ENCODE measurements at places on chromosomes 2 and 18.
A peak's percentile ranks its signal among the peaks of the same experiment; 100 is the strongest.

DNA sequence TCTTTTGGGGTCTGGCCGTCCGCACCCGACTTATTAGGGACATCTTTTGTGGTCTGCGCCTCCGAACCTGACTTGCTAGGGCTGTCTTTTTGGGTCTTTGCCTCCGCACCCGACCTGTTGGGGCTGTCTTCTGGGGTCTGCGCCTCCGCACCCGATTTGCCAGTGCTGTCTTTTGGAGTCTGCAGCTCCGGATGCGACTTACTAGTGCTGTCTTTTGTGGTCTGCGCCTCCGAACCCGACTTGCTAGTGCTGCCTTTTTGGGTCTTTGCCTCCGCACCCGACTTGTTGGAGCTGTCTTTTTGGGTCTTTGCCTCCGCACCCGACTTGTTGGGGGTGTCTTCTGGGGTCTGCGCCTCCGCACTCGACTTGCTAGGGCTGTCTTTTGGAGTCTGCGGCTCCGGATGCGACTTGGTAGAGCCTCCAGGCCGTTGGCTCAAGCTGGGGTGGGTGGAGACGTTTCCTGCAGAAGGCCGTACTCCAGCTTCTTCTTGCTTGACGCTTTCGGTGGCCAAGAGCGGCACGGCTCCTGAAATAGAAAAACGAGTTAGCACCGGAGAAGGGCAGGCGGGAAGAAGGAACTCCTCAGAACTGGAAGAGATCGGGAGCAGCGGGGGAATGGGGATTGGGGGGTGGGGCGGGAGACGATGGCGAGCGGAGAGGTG lies 498 bp downstream of the TGOLN2 start:
- DNase-seq, result peak; percentile 17

- no peak for DNase-seq
Measured at GRCh38 chr2:72572501-72572900, 253.3 kb downstream of the EXOC6B start.

GRCh38 chr2:152718909-152719645 lies 657 bp downstream of the ARL6IP6 start:
- DNase-seq, result no peak

GRCh38 chr2:164756773-164757172 lies 84.8 kb downstream of the COBLL1 start:
- DNase-seq, result no peak

- no peak for DNase-seq
Measured at GRCh38 chr2:117686699-117687098, 127.8 kb upstream of the DDX18 start.

DNA sequence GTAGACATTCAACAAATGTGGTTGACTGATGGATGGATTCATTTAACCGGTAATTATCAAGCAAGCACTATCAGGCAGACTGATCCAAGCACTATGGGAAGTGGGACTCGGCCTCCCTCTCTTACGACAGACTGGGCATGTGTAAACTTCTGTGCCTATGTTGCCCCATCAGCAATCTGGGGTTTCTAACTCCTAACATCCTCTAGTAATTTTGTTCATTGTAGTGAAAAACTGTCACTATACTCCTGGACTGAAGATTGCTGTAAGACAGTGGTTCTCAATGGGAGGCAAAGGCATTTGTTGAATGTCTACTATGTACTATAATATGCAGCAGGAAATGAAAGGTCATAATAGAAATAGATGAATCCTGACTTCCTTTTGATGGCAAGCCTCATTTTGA lies 51.2 kb upstream of the CREB1 start:
- no peak for DNase-seq

DNA sequence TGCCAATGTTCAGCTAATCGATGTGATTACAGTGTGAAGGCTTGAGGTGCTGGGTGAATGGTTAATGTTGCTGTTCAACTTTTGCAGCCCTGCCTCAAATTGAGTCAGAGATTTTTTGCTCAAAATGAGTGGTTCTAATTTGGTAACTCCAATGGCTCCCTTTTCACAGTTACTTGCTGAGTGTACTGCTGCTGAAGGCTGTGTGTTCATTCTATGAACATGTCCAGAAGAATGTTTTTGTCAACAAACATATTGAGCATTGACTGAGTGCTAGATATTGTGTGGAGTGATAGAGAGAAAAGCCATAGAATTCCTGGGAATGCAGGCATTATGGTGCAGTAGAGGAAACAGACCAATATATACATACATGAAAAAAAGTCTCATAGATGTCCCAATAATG lies 39.0 kb upstream of the TCF4 start:
- no peak for DNase-seq

DNA sequence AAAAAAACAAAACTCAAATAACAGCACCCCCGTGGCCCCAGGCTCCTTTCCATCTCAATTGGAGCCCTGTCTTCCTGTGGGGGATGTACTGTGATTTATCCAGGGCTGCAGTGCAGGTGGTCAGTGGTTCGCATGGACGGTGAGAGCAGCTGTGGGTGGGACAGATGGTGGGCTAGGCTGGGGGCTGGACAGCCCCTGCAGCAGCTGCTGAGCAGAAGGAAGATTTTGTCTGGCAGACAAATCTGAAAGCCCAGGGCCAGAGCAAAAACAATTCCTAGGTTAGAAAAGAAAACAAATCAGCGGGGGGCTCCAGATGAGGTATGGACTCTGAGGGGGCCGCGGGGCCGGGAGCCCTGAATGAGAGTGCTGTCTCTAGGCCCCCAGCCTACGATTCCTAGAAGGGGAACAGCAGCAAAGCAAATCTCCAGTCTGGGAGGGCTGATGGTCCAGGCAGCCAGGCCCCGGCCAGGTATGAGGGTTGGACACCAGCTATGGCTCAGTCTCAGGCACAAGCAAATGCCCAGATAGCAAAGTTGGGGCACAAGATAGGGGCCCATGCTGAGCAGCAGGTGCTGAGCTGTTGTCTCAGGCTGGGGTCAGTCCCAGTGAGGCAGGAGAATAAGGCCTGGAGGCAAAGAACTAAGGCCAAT lies 45.4 kb downstream of the SOWAHC start:
- DNase-seq, result no peak

DNA sequence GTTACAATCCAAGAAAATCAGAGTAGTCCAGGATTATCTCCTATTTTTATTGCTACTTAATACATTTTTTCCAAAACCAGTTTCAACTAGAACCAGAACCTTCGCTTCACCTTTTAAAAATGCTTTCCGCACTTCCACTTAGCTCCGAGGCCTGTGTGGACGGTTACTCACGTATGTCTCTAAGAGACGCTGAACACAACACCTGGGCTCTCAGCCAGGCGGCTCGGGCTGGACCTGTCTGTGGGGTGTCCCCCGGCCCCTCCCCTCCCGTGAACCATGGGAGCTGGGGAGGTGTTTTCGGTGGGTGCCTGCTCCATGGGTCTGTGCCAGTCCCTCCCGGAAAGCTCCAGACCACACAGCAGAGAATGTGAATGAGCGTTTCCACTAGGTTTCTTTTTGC lies 223.8 kb downstream of the GLI2 start:
- DNase-seq, result no peak

DNA sequence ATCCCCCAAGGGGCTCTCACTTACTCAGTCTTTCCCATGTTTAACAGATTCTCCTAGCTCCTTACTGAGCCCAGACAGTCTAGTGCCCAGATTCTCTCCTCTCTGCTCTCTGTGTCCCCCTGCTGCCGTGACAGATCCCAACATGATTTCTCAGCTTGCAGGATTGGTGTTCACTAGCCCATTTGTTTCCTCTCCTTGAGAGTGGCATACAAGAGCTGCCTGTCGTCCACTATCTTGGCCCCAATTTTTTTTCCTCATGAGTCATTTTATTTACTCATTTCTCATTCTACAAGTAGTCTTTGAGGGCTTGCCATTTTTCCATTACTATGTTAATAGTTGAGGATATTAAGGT lies 199.9 kb upstream of the FN1 start:
- no peak for DNase-seq

- no peak for DNase-seq
Measured at GRCh38 chr18:1544016-1544415, 639.3 kb downstream of the ADCYAP1 start.

- no peak for DNase-seq
Measured at GRCh38 chr2:150284116-150284515, 203.4 kb downstream of the RND3 start.

GRCh38 chr2:55200416-55200815 lies 31.7 kb downstream of the CLHC1 start:
- no peak for DNase-seq

DNA sequence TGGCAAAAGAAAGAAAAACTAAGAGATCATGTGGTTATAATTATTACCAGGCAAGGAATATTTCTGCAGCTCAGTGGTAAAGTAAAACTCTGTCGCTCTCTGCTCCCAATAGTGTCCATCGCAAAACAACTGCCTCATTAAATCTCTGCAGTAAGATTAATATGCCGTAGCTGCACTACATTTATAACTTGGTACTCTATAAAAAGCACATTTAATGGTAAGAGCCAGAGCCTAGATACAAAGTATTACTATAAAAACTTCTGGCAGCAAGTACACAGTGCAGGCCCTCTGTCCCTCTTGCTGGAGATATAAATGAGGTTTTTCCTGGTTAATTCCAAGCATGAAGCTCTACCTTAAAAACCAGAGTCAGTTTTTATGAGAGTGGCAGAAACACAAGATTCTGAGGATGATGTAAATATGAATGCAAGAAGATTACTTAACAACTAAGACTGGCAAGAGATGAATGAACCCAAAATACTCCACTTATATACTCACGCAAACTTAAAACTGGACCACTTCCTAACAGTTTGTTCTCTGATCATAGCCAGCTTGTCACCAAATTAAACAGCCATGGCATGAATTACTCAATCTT lies 25.5 kb downstream of the ZNF521 start:
- no peak for DNase-seq

GRCh38 chr2:85537600-85538506 lies 1.1 kb upstream of the MAT2A start:
- DNase-seq, result peak; percentile 37

DNA sequence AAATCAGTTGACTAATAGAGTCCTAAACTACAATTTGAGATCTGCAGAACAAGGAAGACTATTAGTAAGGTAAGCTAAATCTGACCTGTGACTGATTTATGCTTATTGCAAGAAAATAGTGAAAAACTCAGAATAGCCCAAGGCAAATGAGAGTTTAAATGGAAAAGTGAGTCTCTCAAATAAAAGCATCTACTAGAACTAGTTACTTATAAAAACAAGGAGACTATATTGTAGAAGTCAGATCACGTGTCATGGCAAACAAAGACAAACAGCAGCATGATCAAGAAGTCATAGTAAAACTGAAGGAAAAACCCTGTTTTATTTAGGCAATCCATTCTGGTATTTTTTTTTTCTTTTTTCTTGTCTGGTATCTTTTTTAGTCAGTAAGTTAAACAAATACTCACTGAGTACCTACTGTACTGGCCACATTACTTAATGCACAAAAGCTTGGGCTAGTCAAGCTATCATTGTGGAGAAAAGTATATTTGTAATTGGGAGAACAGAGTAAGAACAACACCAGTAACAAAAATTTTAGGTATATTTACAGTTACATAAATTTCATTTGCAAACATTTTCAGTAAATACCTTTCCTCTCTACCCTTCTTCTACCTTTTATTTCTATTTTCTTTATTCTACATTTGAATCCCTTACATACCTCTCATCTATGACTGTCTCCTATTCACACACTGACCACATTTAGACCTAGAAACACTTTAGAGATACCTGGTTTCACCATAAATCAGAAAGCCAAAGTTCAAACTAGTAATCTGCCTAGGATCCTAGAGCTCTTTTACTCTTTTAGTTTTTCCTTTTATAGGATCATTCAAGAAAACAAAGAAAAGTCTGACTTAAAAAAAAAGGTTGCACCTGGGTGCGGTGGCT lies 23.7 kb downstream of the CCDC88A start:
- DNase-seq, result no peak

GRCh38 chr18:65287652-65288051 lies 463.2 kb upstream of the CDH7 start:
- no peak for DNase-seq

- DNase-seq, result no peak
Measured at GRCh38 chr2:63862806-63863205, 21.1 kb downstream of the UGP2 start.

DNA sequence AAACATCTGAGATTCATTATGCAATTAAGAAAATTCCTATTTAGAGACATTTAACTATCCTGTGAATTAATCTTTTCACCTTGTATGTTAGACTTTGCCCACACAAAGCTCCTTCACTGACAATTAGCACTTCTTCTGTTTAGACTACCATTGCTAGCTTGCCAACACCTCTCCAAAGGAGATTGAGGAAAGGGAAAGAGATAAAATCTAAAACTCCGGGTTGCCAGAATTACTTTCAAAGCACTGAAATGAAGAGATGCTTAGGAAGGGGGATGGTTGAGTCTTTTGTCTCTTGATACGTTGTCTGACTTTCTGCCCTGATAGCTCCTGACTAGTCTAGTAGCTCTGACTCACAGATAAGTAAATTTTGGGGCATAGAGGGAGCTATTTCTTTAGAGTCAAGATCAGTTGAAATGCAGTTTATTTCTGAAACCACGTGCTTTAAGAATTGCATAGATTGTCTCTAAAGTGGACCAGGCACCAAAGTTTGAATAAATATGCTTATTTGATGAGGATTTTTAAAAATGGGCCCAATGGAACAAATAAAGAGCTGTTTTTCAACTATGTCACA lies 74.1 kb upstream of the DSEL start:
- no peak for DNase-seq

- no peak for DNase-seq
Measured at GRCh38 chr2:88853403-88853790, 161.9 kb downstream of the RPIA start.

GRCh38 chr2:228902176-228902575 lies 368.9 kb downstream of the PID1 start:
- DNase-seq, result no peak

- no peak for DNase-seq
Measured at GRCh38 chr2:181523756-181524155, 66.6 kb downstream of the ITGA4 start.

- DNase-seq, result no peak
Measured at GRCh38 chr18:63157293-63158011, 162.1 kb downstream of the BCL2 start.

- DNase-seq, result no peak
Measured at GRCh38 chr2:14270036-14270582, 362.4 kb upstream of the LRATD1 start.

DNA sequence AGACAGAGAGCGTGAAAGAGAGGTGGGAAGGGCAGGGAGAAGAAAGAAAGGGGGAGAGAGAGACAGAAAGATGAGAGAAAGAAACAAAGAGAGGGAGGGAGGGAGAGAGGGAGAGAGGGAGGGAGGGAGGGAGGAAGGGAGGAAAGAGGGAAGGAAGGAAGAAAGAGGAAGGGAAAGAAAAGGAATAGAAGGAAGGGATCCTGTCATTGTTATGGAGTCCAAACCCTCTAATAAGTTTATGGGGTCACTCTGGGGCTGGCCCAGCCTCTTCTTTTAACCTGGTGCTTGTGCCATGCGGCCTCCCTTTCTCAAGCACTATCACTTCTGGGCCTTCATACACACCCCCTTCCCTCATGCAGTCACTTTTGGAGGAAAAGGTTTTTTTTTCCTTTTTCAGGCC lies 58.5 kb downstream of the FAM161A start:
- no peak for DNase-seq

GRCh38 chr2:118856978-118857676 lies 9.7 kb upstream of the EN1 start:
- DNase-seq, result no peak

DNA sequence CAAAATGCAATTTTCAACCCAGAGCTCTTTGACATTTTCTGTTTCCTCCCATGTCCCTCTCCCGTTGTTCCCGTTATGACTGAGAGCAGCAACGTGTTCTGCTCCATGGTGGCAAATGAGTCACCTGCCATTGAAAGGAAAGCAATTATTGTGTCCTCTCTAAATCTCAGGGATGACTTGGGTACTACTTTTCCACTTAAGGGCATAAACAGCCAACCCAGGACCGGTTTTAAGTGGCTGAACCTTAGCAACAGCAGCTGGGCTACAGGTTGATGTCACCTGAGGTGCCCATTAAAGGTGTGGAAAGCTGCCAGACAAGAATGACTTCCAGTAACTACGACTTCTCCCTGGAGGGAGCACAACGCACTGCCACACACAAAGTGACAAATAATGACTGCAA lies 236.8 kb downstream of the NCKAP5 start:
- DNase-seq, result no peak

All from KG1 (cell line).